Fibroblast of skin of left quadriceps (primary cell): ENCODE measurements at places on chromosomes 2 and 18.

- DNase-seq = peak; percentile 22
Measured at GRCh38 chr2:163341426-163341825, 394.4 kb downstream of the FIGN start.

GRCh38 chr2:106827158-106827557 is 58.8 kb downstream of the ST6GAL2 start:
- no peak for DNase-seq

DNA sequence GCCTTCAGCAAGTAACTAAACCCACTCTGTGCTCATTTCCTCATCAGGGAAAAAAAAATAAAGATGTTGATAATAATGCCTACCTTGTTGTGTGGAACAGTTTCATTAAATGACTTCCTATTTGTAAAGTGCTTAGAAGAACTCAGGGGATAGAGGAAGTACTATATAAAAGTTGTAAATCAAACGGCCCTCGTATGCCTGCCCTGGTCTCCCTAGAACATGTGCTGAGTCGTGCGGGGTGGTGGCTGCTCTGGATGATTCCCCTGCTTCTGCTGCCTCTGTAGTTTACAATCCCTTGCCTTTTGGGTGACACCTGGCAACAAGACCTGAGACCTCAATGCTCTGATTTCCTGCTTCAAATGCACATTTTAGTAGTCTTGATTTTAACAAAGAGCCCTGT is 170.0 kb downstream of the CERS6 start:
- no peak for DNase-seq

- no peak for DNase-seq
Measured at GRCh38 chr2:26316041-26316440, 29.9 kb upstream of the SELENOI start.

DNA sequence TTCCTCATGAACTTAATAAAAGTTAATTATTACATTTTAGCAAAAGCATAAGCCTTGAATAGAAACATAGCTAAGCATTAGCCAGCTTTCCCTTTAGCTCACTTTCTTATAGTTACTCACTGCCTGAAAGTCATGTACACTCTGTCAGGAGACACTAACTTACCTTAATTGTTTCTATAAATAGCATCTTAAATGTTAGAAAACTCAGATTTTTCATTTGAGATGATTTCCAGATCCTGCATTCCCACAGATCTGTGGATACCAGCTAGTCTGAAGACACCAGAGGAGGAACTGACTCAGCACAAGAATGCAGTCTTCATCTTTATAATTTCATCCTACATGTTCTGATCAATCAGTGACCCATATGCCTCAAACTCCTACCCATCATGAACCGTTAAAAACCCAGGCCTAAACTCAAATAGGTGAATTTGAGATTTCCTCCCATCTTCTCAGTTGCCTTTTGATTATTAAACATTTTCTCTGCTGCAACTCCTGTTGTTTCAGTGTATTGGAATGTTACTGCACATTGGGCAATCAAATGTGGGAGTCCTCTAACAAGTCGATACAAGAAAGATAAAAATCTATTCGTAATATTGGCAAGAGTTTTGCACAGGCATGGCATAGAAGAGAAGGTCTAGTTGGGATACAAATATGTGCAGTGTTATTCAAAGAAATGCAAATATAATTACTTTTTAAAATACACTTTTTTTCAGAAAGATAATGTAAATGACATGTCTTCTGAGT is 857.4 kb upstream of the CDH2 start:
- DNase-seq = no peak

DNA sequence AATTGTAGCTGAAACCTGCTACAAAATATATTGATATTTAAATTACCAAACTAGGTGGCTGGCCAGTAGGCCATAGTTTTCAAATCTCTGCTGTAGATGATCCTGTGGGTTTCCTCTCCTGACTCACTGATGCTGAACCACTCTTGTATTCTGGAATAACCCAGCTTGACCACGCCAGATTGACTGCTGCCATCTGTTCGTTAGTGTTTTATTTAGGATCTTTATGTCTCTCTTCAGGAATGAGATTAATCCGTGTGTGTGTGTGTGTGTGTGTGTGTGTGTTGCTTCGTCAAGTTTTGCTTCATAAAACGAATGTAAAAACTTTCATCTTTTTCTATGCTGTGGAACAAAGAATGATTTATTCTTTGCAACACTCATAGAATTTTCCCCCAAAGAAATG is 187.1 kb downstream of the DYSF start:
- no peak for DNase-seq
